ENCODE measurements at places on chromosomes 3 and 15. TPM values are rescaled to one million over a fixed set of nuclear protein-coding genes. Genes with fewer than 3 reads are reported as not detected.

The GRAMD2A gene
- not detected for total RNA-seq

The TPRG1 gene
- total RNA-seq, result 29.5 TPM

The PLA2G4D gene
- total RNA-seq, result not detected

The RASGRP1 gene
- total RNA-seq, result 116 TPM

The CTXND1 gene
- not detected for total RNA-seq

The PEAK1 gene
- total RNA-seq, result 19.5 TPM

The SUSD5 gene
- not detected for total RNA-seq

The TMEM108 gene
- total RNA-seq, result not detected
